Pulmonary artery endothelial cell (primary cell): ENCODE measurements at places on chromosomes 12 and 14.
A peak's percentile ranks its signal among the peaks of the same experiment; 100 is the strongest.

DNA sequence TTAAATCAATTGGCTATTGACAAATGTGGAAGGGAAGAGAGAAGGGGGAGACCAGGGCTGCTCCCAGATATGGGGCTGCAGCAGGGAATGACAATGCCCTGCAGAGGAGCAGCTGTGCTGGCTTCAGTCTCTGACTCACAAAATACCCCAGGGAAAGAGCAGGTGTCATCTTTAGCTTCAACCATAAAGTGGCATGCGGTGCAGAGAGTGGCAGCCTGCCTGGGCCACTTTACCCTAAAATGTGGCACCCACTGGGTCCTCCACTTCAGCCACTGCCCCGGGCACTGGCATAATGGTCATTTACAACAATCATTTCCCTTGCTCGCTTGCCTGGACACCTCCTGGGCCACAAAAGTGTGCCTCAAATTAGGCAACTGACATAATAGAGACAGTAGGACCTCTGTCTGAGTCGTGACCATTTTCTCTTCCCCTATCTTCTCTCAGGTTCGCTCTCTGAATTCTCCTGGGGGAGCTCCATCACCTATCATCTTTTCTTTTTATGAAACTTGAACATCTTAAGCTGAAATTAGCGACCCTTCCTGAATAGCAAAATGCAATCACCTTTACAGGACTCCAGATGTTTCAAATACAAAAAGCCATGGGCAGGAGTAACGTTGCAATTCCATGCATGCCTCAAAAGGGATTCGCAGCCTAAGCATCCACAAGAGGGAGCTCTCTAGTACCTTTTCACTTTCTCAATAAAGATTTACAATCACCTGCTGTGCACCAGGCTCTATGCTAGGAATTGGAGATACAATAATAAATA is 179.9 kb upstream of the ATF7IP start:
- no peak for DNase-seq

DNA sequence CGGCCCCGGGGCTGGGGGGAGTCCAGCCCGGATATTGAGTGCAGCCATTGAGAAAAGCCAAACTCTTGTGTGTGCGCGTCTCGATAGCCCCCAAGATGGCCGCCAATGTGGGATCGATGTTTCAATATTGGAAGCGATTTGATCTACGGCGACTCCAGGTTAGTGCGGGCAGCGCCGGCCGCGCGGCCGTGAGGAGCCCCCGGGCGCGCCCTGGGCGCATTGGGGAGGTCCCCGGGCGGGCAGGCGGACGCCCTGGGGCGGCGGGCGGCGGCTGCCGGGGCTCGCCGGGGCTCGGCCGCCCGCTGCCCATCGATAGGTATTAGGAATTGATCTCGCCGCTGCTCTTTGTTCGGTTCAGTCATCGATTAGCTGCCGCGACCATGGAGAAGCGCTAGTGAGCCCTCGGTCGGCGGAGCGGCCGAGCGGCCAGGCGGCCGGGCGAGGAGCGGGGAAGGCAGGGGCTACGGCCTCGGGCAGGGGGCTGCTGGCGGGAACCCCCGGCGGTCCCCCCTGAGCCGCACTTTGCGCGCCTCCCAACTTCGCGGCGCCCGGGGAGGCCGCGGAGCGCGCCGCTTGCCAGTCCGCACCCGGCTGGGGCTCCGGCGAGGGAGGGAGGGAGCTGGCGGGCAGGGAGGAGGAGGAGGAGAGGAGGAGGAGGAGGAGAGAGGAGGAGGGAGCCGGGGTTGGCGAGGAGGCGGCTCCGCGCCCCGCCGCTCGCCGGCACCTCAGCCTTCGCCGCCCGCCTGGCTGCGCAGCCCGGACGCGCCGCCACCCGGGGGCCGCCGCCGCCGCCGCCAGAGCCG is 113.9 kb upstream of the MYL2 start:
- no peak for DNase-seq

GRCh38 chr12:81800298-81801148 is 41.4 kb upstream of the PPFIA2 start:
- no peak for DNase-seq

GRCh38 chr12:3253682-3254275 is 176.6 kb downstream of the TSPAN9 start:
- no peak for DNase-seq

DNA sequence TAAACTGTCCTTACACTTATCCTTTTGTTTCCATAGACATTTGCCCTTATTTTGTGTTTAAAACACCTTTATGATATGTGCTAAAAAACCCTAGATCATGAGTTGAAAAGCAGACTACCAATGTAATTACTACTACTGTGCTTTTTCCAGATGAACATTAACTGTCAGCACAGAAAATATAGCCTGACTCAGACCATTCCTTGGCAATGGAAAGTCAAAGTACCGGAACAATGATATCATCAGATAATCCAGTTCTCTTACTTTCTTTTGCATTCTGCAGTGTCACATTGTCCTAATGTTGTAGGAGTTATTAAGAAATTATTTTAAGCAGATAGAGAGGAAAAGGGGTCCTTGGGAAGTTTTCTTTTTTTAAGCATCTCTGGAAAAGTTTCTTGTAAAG is 1189.0 kb upstream of the FLRT2 start:
- DNase-seq, result no peak

GRCh38 chr12:8154526-8154925 is 2.3 kb upstream of the ZNF705A start:
- no peak for DNase-seq

DNA sequence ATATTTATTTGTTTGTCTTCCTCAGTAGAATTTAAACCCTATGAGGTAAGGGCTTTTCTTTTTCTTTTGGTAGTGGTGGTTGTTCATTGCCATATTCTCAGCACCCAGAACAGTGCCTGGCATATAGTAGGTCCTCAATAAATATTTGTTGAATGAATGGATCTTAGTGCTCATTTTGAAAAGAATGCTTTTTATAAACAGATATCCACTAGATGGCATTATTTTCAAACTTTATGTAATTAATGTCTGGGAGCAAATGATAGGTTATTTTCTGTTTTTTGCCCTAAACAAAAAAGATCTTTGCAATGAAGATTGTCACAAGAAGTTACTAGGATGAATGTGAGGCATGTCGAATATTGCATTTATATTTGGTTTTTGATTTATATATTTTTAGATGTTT is 64.1 kb downstream of the RAD51B start:
- DNase-seq, result no peak

DNA sequence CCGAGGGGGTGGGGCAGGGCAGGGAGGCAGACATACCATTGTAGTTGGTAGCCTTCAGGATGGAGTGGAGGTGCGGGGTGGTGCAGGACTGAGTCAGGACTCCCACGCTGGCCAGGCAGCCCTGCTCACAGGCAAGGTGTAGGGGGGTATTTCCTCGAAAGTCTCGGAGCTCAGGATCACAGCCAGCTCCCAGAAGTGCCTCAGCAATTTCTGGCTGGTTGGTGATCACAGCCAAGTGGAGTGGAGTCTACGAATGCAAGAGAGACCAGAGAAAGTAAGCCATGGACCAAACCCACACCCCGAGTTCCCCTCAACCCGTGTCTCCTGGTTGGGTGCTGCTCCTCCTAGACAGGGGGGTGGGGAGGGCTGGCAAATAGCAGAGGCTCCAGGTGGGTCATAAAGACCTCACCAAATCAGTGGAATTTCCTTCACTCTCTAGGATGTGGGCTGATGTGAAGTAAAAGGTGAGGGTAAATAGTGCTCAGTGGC is 1.4 kb downstream of the NFKBIA start:
- DNase-seq, result no peak

- DNase-seq, result no peak
Measured at GRCh38 chr14:53093206-53093605, 59.9 kb downstream of the DDHD1 start.

- DNase-seq, result no peak
Measured at GRCh38 chr12:93766796-93767523, 89.8 kb downstream of the CRADD start.

- DNase-seq, result no peak
Measured at GRCh38 chr12:2319737-2320506, 267.1 kb downstream of the CACNA1C start.

DNA sequence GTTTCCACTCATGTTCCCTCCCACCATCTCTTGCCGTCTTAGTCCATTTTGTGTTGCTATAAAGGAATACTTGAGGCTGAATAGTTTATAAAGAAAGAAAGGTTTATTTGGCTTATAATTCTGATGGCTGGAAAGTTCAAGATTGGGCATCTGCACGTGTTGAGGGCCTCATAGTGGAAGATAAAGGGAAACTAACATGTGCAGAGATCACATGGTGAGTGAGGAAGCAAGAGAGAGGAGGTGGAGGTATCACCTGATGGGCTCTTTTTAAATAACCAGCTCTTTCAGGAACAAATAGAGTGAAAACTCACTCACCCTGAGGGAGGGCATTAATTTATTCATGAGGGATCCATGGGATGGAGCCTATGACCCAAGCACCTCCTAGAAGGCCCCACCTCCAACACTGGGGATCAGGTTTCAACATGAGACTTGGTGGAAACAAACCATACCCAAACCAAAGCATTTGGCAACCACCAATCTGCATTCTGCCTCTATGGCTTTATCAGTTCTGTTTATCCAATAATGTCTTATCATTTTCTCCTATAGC is 29.5 kb downstream of the MYO1H start:
- DNase-seq, result no peak

GRCh38 chr14:99242238-99242637 is 29.8 kb downstream of the BCL11B start:
- no peak for DNase-seq

DNA sequence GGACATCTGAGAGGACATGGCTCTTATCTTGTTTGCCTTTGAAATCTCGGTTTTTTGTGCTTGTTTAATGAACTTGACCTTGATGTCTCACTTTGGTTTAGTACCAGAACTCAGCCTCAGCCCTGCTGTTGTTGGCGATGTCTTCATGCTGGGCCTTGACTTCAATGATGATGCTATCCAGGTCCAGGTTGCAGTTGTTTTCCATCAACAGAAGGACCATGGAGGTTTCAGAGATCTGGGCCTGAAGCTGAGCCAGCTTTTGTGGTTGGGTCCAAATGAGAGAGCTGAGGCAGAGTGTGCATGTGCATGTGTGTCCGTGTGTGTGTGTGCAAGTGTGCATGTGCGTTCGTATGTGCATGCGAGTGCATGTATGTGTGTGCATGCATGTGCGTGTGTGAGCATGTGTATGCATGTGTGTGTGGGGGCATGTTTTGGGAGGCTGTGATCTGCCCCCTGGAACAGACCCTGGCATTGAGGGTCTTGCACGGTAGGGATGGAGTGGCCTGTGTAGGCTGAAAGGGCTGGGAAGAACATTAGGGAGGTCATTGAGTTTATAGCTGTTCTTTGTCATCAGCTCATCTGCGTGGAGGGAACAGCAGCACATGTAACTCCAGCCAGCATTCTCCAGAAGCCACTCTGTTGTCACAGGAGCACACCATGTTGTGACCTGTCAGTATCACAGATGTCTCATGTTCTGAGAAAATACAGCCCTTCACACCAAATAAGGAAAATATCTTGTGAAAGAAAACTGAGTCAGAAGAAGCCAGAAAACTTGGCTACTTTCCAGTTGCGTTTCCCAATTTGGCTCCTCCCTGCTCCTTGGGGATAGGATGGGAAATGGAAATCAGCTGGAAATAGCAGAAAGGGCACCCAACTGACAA is 10.0 kb upstream of the KRT82 start:
- no peak for DNase-seq

DNA sequence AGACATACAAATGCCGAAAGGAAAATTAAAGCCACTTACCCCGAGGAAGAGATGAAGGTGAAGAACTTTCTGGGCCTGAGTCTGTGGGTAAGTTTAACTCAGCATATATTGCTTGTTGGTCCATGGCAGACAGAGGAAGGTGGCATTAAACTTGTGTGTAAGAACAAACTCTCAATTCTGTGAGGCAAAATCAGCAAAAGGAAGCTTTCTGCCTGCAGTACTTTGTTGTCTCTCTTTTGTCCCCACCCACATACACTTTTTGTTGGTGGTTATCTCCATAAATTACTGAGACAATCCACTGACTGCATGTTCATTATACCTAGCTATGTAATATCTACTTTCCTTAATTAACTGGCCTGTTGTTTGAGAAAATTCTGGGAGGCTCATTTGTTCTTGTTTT is at the start of gene KLRB1:
KLRB1 (minus strand) TSS at position 201 of the 400 bp plus-strand sequence; CDS start at position 124, 77 bp downstream.
- no peak for DNase-seq

- DNase-seq, result no peak
Measured at GRCh38 chr12:100138803-100139098, 3.9 kb downstream of the BLTP3B start.

- no peak for DNase-seq
Measured at GRCh38 chr12:45648070-45648469, 81.4 kb upstream of the ARID2 start.

DNA sequence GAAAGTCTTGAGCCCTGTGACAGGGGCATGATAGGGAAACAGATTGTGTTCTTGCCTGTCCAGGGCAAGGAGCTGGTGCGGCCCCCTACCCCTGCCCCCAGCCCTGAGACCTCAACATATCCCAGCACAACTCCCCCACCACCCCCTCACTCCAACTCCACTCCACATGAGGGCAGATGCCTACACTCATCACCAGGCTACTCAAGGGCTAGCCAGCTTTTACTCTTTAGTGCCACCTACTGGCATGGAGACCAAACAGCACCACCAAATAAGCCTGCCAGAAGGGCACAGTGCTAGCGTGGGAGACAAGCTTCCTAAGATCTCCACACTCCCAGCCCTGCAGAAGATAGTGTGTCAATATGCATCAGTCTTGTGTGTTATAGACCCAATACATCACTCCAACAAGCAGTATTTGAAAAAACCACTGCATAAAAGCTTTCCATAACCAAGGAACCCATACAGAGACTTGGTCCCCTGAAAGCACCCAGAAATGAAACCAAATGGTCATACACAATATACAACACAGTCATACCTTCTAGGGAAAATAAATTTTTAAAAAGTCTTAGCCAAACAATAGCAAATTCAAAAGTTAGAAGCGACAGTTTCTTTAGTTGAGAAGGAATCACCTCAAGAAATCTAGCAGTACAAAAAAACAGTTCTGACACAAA is 154.4 kb downstream of the KCNK10 start:
- peak; percentile 8 for DNase-seq

DNA sequence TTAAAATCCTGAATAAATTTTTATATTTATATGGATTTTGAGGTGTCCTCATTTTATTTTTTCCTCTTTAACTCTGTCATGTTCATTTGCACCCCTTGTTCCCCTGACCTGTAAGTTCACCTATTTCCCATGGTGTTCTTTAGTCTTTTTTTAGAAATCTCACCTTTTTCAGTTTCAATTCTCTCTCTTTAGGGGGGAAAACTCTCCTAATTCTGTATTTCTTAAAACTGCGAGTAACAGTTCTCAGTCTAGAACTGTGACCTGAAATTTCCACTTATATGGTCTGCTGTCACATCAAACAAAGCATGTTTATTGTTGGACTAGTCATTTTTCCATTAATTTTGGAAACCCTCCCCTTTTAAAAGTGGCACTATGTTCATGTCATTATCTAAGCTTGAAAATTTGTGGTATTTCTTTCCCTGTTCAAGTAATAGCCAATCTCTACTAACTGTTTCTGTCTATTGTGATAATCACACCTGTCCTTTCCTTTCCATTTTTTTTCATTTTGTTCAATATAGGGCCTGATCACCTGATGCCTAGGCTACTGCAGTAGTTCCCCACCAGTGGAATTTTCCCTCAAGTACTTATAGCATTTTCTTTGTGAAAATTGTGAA is 14.0 kb upstream of the FBXO33 start:
- DNase-seq, result no peak

DNA sequence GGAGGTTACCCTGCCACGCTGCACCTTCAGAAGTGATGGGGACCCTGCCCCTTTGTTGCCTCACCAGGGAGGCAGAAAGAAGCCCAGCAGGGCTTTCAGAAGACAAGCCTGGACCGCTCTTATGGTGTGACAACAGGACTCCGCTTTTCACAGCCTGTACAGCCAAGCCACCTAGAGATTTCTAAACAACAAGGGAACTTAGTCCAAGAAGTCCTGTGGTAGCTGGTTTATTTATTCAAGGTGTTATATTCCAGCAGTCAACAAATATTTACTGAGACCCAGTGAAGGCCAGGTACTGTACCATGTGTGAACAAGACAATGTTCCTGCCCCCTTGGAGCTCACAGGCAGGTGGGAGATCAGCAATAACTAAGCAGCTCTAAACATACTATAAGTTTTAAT is 4.0 kb upstream of the TMEM229B start:
- no peak for DNase-seq
